ENCODE measurements at places on chromosomes 3 and 15.

- peak; percentile 84 for DNase-seq
Measured at GRCh38 chr3:33063651-33064051, 33.3 kb downstream of the GLB1 start.

DNA sequence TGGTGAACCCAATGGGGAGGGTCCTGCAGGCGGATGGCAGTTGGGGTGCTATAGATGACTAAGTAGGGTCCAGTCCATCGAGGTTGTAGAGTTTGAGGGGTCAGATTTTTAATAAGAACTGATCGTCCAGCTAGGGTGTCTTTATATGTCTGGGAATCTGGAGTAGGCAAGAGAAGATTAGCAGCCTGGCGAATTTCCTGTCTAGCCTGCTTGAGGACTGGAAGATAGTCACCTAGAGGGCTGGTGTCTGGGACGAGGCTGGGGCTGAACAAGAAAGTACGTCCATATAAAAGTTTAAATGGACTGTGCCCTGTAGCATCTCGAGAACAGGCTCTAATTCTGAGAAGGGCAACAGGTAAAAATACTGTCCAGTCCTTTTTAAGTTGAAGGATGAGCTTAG is 6.7 kb upstream of the IP6K2 start:
- DNase-seq, result no peak

GRCh38 chr3:195058336-195059005 is 212.5 kb downstream of the XXYLT1 start:
- DNase-seq, result no peak

- no peak for DNase-seq
Measured at GRCh38 chr3:73624821-73625665, at the start of gene PDZRN3. Gene PDZRN3 (minus strand): TSS chr3:73624941.

GRCh38 chr3:9703736-9704346 is at the start of gene CPNE9:
Gene CPNE9 (plus strand): TSS chr3:9703833. CDS start chr3:9703997, 164 bp downstream.
- no peak for DNase-seq

GRCh38 chr3:158846803-158847451 is 45.1 kb downstream of the MFSD1 start:
- DNase-seq, result no peak

DNA sequence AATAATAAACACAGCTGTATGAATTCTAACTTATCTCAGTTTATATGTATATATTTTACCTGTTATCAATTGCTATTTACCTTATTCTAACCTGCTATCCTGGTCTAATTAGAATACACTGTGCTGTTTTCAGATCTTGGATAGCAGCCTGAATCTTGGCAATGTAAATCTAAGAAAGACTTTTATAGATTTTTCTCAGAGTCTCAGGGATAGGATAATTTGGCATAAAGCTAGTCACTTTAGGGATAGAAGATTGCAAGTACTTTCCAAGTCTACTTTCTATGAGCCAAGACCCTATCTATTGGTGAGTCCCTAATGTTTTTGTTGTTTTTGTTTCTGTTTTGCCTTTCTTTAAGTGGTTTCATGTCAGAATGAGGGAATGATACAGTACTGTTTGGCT is 695.7 kb downstream of the NAALADL2 start:
- DNase-seq, result no peak

DNA sequence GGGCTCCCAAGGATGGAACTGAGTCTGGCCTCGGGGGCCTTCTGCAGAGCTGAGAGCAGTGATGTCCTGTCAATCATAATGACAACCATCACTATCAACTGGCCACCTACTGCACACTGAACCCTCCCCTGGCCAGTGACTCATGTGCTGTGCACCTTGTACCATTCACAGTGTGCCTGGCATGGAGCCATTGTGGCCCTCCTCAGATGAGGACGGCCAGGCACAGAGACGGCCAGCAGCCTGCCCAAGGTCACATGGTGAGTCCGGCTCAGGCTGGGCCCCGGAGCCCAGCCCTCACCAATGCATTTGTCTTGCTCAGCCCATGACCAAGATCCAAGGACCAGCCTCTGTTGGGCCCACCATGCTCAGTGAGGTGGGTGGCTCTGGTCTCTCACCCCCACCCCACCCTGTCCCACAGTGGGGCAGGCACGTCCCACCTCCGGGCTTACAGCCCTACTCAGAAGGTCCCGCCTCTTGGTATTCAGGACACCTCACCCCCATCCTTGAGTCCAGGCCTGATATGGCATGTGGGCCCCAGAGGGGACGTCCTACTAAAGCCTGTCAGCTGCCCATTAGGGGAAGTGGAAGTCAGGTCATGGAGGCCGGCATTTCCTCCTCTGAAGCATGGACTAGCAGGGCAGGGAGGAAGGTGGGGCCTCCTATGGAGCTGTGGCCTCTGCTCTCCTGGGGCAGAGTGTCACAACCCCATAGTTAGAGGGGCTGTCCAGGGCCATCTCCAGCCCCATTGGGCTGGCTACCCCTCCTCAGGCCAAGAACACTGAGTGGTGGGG is 35.9 kb upstream of the TMEM115 start:
- DNase-seq, result no peak
